Subcutaneous preadipocyte (primary cell): ENCODE measurements at places on chromosomes 7 and 10. TPM values are rescaled to one million over a fixed set of nuclear protein-coding genes. Genes with fewer than 3 reads are reported as not detected.

The NUDT5 gene
- total RNA-seq = 61.4 and 67.6 TPM in 2 replicates

The MYOF gene
- total RNA-seq = 180 and 193 TPM in 2 replicates

The PNLIPRP2 gene
- total RNA-seq = not detected in 2 replicates

The AASS gene
- 23.9 and 33.2 TPM in 2 replicates for total RNA-seq

The ACSL5 gene
- 1.4 and 2.6 TPM in 2 replicates for total RNA-seq

The KLF14 gene
- 0.20 and 0.37 TPM in 2 replicates for total RNA-seq

The CDK6 gene
- 28.3 and 76.0 TPM in 2 replicates for total RNA-seq
